ENCODE measurements at places on chromosomes 5 and 9. TPM values are rescaled to one million over a fixed set of nuclear protein-coding genes. Genes with fewer than 3 reads are reported as not detected.

Gene IL9
- not detected for total RNA-seq

Gene ZNF367
- 15.4 TPM for total RNA-seq

Gene ORM2
- not detected for total RNA-seq

Gene PCSK1
- 2.5 TPM for total RNA-seq

Gene NMUR2
- 0.22 TPM for total RNA-seq

Gene MSX2
- total RNA-seq = 0.82 TPM

Gene GADD45G
- 130 TPM for total RNA-seq

Gene ABLIM3
- 13.1 TPM for total RNA-seq

Gene PCDHGB1
- 10.9 TPM for total RNA-seq

Gene FAM120AOS
- 41.9 TPM for total RNA-seq

Gene SLC36A3
- not detected for total RNA-seq

Gene RHOBTB3
- 176 TPM for total RNA-seq

Gene GPR150
- total RNA-seq = not detected

Gene LRRC26
- total RNA-seq = 1.7 TPM

Gene IL7R
- total RNA-seq = 0.82 TPM

Gene LIFR
- total RNA-seq = 60.8 TPM

Gene CCL27
- not detected for total RNA-seq

Gene PTGES
- total RNA-seq = 8.9 TPM

Gene ADCY2
- total RNA-seq = 17.5 TPM

Gene GLRA1
- total RNA-seq = 1.4 TPM

Gene MBLAC2
- 13.1 TPM for total RNA-seq

Gene PTGS1
- total RNA-seq = 3.2 TPM

Gene RGS7BP
- total RNA-seq = 3.8 TPM

Gene OBP2B
- not detected for total RNA-seq

Gene SPATA24
- total RNA-seq = 2.8 TPM

Gene SH3TC2
- total RNA-seq = 19.6 TPM

Gene BNC2
- total RNA-seq = 24.6 TPM

Gene FBXO4
- 18.1 TPM for total RNA-seq

Gene SGTB
- total RNA-seq = 21.2 TPM

Gene CD74
- total RNA-seq = 69.4 TPM

Measured in camera-type eye (tissue), 1 donor.